ENCODE measurements at places on chromosomes 11 and 22. TPM values are rescaled to one million over a fixed set of nuclear protein-coding genes. Genes with fewer than 3 reads are reported as not detected.
A peak's percentile ranks its signal among the peaks of the same experiment; 100 is the strongest.

DNA sequence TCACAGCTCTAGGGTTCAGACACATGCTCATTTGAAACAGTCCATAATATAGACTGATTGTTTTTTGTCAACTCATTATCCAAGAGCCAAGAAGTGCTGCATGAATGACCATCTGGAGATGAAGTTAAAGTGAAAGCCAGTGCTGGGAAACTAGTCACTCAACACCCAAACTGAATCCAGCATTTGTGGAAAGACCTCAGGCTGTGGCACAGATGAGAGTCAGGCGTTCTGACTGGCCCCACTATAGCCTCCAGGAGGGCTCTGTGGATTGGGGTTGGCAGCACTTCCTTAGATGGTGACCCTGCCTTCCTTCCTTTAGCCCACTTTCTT is 2.1 kb downstream of the FEZ1 start:
- H3K36me3 ChIP-seq = no peaks in the 10 kb centered on the region
- DNase-seq = peak; percentile 39
- no peak overlapping the region for H3K27ac ChIP-seq
- no peak overlapping the region for H3K4me3 ChIP-seq
- peaks cover 4% of the 10 kb centered on the region for H3K4me1 ChIP-seq
- no peaks in the 10 kb centered on the region for H3K27me3 ChIP-seq

DNA sequence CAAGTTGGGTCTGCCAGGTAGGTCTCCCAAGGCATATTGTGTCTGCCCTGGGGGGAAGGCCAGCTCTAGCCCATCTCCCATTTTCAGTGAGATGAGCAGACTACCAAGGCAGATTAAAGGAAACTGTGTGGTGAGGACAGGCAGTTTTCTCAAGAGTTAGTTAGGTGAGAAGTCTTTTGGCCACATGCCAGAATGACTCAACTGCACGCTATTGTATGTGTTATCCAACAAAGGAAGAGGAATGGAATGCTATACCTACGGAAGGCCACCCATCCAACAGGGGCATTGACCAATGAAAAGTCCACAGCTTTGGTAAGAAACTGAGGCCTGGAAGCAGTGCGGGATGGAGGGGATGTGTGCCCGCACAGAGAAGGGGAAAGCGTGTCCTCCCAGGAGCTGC is 941.7 kb downstream of the NTM start:
- DNase-seq = no peak
- no peaks in the 10 kb centered on the region for H3K27me3 ChIP-seq

DNA sequence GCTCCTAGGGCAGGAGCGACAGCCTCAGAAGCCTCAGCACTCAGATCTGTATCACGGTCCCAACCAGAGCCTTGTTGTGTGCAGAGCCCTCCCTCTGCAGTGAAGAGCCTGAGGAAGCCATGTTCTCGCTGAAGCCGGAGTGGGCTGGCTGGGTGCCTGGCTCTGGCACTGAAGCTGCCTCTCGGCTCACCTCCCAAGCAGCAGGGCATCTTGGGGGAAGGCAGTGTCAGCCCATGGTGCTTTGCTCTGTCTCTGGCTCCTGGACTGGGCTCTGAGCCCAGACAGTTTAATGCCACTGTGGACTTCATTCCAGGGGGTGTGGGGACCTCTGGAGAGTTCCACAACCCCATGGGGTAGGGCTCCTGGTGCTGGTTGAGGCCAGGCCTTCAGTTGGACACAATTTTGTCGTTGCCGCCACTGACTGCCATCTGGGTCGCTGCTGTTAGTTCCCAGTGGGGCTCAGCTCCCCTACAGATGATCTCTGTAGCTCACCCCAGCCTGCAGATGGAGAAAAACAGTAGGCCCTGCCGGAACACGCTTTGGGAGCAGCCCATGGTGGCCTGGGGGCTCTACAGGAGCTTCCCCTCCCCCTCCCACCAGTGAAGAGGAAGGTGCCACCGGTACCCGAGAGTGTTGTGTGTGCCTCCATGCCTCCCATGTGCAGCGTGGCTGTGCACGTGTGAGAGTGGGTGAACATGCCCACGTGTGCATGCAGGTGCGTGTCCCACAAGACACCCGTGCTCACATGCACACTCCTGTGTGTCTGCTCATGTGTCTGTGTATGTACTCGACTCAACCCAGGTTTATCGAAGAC is 86.5 kb upstream of the B3GAT1 start:
- DNase-seq = no peak
- no peak overlapping the region for H3K27ac ChIP-seq
- no peaks in the 10 kb centered on the region for H3K27me3 ChIP-seq
- no peaks in the 10 kb centered on the region for H3K4me1 ChIP-seq
- H3K36me3 ChIP-seq = no peaks in the 10 kb centered on the region

CATSPERZ gene
- total RNA-seq = 0.67 TPM

NNMT gene
- 276 TPM for total RNA-seq

DNA sequence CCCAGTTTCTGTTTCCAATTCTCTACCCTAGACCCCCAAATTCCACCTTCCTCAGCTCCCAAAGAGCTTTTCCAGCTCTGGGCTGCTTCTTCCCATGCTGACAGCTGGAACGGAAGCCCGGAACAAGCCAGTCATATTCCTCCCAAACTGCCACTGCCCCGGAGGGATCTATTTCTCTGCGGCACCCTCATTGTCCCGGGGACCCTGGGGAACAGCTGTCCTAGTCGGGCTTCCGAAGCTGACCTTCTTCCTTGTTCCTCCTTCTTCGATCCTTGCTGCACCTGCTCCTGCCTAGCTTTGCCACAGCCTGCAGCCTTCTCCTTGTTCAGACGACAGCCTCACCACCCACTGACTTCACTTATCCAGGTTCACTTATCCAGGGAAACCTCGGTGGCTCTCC is 105.7 kb downstream of the TSPAN18 start:
- H3K36me3 ChIP-seq = no peaks in the 10 kb centered on the region
- no peaks in the 10 kb centered on the region for H3K27me3 ChIP-seq
- peaks cover 7% of the 10 kb centered on the region for H3K4me1 ChIP-seq
- H3K4me3 ChIP-seq = no peak overlapping the region
- no peak for DNase-seq

DNA sequence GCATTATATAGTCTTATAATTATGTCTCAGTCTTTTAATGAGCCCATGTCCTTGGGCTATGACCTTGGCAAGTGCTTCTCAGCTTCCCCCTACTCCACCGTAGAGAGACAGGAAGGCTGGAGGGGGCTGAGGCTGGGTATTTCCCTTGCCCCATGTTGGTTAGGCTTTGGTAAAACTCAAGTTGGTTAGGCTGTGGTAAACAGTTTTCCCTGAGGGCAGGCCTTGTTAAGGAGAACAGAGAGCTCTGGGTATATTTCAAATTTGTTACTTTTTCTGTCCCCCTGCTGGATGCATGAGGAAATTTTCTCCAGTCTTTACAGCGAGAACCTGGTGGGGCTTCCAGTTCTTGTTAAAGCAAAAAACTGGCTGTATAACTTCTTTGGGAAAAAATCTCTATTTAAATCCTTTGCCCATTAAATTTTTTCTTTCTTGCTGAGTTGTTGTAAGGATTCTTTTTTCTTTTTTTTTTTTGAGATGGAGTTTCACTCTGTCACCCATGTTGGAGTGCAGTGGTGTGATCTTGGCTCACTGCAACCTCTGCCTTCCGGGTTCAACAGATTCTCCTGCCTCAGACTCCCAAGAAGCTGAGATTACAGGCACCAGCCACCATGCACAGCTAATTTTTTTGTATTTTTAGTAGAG is 12.2 kb upstream of the DCHS1 start:
- no peaks in the 10 kb centered on the region for H3K27me3 ChIP-seq
- no peaks in the 10 kb centered on the region for H3K36me3 ChIP-seq
- no peaks in the 10 kb centered on the region for H3K4me1 ChIP-seq

MYO7A gene
- 4.4 TPM for total RNA-seq

APOBEC3C gene
- total RNA-seq = 21.7 TPM
